ENCODE measurements at places on chromosomes 1 and 21. TPM values are rescaled to one million over a fixed set of nuclear protein-coding genes. Genes with fewer than 3 reads are reported as not detected.

CR1L gene
- 0.37 TPM for total RNA-seq

GPR25 gene
- total RNA-seq: not detected

KCNE1 gene
- 0.28 TPM for total RNA-seq

CAPN8 gene
- total RNA-seq: not detected

SPRR2F gene
- total RNA-seq: not detected

COL6A1 gene
- total RNA-seq: 193 TPM

ACTA1 gene
- 48.5 TPM for total RNA-seq

LCK gene
- 37.0 TPM for total RNA-seq

LCE2A gene
- total RNA-seq: not detected

CHD5 gene
- total RNA-seq: 0.99 TPM

JTB gene
- 85.4 TPM for total RNA-seq

PLA2G2D gene
- total RNA-seq: not detected

HAO2 gene
- 0.61 TPM for total RNA-seq

UBE2U gene
- total RNA-seq: not detected

DNA sequence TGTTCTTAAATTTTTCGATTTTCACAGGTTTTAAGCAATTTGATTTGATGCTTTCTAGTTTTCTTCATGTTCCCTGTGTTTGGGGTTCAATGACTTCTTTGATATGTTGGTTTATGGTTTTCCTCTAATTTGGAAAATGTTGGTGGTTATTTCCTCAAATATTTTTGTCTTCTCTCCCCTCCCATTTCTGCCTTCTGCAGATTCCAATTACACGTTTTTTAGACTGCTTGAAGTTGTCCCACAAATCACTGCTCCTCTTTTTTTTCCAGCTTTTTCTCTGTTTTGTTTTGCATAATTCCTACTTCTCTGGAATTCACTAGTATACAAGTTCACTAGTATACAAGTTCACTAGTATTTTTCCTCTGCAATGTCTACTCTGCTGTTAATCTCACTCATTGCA lies 61.3 kb downstream of the FAF1 start:
- DNase-seq: no peak

- DNase-seq: peak; percentile 57
Observed at GRCh38 chr1:38028105-38028591, 15.6 kb downstream of the UTP11 start.

- no peak for DNase-seq
Observed at GRCh38 chr1:43321331-43321891, 16.2 kb upstream of the MPL start.

DNA sequence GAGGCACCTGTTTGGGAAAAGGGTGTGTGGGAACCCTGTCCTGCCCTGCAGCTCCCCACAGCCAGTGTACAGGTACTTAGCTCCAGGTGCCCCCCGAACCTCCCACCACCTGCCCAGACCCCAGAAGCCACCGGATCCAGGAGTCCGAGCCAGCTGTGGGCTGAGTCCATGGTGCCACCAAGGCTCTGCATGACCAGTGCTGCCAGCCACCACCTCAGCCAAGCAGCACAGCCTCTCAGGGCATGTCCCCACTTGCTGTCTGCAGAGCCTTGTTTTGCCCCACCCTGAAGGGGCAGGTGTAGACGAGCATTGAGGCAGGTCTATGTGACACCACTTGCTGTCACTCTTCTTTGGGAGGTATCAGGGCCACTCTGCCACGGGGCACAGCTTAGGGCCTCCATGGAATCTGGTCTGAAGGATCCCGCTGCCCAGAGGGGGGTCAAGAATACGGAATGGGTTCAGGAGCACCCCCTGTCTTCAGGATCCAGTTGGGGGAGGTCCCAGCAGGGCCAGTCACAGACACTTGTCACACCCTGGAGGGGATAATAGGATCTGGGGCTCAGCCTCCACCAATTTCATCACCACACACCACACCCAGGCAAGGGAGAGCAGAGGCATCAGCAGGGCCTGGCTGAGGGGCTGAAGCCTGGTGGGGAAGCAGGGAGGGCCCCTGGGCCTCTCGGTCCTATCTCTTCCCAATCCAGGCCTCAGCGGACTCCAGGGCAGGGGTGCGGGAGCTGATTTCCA lies 27.7 kb downstream of the ARHGEF19 start:
- no peak for DNase-seq

GRCh38 chr1:202692959-202693555 lies 17.2 kb downstream of the SYT2 start:
- DNase-seq: peak; percentile 76

GRCh38 chr1:54609301-54609921 lies 13.9 kb downstream of the FAM151A start:
- no peak for DNase-seq

GRCh38 chr1:41898191-41898713 lies 20.5 kb downstream of the HIVEP3 start:
- DNase-seq: no peak

DNA sequence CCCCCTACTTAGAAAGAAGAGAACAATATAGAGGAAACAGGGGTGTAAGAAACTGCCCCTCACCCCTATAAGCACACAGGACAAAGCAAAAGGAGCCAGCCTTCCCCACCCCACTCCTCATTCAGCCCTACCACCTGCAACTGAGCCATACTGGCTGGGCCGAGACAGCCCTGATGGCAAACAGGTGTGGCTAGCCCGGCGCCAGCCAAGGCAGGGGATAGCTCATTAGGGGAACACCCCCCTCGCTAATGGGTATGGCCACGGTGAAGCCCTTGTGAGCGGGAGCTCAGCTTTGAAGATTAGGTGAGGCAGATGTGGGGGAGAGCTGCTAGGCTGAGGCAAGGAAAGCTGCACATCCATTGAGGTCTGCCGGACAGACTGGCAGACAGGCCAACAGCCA lies 65.5 kb downstream of the ERI3 start:
- DNase-seq: no peak

- DNase-seq: no peak
Observed at GRCh38 chr1:24384251-24385090, 29.1 kb downstream of the STPG1 start.

- DNase-seq: no peak
Observed at GRCh38 chr21:45742247-45742646, 98.7 kb downstream of the PCBP3 start.

- no peak for DNase-seq
Observed at GRCh38 chr1:204819495-204819894, 51.2 kb upstream of the NFASC start.

GRCh38 chr1:107669996-107670395 lies 295.0 kb downstream of the VAV3 start:
- no peak for DNase-seq

- no peak for DNase-seq
Observed at GRCh38 chr1:61093525-61094137, 11.3 kb downstream of the NFIA start.

GRCh38 chr1:185104083-185104482 lies 52.7 kb downstream of the TRMT1L start:
- no peak for DNase-seq

- DNase-seq: no peak
Observed at GRCh38 chr1:166698771-166699170, 140.5 kb upstream of the POGK start.

GRCh38 chr1:221809091-221810029 lies 67.5 kb upstream of the DUSP10 start:
- no peak for DNase-seq

DNA sequence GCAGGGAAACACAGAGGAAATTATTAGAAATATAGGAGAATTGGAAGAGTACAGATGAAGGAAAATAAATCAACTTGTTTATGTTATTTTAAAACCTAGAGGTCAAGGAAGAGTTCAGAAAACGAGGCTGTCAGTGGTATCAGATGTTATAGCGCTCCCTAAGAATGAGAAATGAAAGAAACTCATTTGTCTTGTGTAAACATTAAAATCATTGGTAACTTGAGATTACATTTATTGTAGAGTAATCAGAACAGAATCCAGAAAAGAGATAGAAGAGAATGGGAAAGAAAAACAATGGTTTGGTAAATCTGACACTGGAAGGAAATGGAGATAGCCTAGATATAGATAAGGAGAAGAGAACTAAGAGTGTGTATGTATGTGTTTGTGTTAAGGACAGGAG lies 106.4 kb downstream of the ATF6 start:
- no peak for DNase-seq

DNA sequence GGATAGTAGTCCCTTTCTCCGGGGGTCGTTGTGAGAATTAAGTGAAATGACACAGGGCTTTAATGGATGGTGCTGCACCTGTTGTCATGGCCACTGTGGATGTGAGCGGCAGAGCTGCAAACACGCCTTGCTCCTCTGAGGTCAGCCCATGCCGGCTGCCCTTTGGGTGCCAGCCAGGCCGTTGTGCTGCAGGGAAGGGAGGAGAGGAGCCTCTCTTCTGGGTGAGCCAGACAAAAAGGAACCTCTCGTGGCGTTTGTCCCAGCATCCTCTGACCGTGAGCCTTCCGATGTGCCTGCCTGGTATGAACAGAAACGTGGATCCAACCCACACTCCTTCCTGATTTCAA lies 383.0 kb upstream of the VAMP3 start:
- peak; percentile 12 for DNase-seq

GRCh38 chr21:24272521-24272938 lies 1334.8 kb downstream of the MRPL39 start:
- no peak for DNase-seq

DNA sequence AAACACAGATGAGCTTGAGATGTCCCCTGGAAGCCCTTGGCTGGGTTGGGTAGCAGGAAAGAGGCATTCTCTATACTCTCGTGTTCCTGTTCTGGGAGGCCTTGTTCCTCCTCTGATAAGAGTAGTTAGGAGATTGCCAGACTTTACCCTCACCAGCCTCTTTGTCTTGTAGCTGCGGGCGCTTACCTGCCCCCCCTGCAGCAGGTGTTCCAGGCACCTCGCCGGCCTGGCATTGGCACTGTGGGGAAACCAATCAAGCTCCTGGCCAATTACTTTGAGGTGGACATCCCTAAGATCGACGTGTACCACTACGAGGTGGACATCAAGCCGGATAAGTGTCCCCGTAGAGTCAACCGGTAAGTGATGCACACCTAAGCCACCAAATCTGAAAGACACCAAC lies 5.2 kb downstream of the AGO1 start:
- DNase-seq: no peak

DNA sequence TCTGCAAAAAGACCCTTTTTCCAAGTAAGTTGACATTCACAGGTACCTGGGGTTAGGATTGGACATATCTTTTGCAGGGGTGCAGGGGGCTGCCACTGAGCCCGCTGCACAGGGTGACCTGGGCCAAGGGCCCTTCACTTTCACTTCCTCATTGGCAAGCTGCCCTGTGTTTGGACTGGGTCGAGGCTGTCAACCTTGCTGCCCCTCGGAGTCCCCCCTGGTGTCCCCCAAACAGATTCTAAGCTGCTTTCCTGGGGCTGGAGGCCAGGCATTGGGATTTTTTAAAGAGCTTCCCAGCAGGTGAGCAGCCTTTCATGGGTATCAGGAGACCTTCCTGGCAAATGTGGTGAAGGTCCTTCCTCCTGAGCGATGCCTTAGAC lies 7.9 kb upstream of the UMODL1 start:
- no peak for DNase-seq

- no peak for DNase-seq
Observed at GRCh38 chr1:32632829-32633228, 17.5 kb downstream of the ZBTB8OS start.

- DNase-seq: no peak
Observed at GRCh38 chr1:174880171-174880570, 119.6 kb upstream of the CACYBP start.

DNA sequence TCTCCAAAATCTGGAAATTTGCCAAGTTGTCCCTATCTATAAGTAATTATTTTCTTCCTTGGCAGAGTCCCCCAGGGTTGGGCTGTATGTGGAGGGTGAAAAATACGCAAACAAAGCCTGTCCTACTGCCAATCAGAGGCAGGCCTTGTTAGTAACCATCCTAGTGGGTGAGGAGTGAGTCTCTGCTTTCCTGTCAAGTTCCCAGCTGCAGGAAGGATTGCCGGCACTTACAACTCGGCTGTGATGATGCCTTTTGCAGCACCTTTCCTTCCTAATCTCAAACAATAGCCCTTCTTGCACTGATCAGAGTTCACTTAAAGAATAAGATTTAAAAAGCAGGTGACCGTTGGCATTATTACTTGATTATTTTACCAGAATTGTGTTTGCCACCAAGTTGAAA lies 31.3 kb upstream of the FGGY start:
- DNase-seq: no peak

DNA sequence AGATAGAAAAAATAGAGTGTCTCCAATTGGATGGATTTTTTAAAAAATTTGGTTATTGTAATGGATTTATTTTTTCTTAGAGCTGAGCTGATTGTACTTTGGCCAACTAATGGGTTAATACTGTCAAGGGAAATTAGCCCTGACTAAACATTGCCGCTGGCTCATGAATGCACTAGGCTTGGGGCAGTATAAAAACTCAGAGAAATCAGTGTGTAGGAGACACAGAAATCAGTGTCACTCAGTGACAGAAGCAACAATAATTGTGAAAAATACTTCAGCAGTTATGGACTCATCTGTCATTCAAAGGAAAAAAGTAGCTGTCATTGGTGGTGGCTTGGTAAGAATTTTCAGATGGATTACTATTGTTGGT lies at the start of gene KMO:
KMO (plus strand) TSS at position 217 of the 370 bp plus-strand sequence; CDS start at position 284, 67 bp downstream.
- DNase-seq: no peak

- DNase-seq: peak; percentile 55
Observed at GRCh38 chr1:215083383-215083961, 935 bp downstream of the KCNK2 start.

DNA sequence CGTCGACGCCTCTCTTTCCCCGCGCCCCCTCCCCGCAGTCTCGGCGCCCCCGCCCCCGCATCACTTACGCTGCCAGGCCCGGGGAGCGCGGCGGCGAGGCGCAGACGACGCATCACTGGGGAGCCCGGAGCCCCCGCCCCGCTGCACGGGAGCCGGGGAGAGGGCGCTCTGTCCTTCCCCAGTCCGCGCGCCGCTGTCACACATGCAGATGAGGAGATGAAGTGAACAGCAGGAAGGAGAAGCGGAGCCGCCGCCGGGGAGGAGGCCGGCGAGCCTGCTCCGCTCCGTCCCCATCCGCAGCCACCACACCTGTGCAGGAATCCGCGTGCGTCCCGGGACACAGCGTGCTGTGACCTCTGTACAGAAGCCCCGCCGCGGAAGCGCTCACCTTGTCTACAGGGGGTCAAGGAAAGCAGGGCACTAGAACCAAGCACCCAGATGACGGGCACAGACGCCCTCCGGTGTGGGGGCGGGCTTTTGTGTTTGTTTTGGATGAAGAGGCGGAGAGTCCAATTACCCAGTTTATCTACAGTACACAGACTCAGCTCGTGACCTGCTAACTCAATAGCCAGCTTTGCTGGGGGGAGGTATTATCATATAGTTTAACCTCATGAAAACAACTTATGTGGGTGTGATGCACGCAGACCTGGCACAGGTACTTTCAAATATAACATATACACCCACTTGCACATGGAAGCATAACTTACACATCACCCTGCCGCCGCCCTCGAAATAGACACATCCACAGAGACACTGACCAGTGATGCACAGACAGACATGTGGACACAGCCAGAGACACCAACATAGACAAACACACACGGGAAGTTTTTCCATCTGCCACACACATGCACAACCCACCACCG lies 12.4 kb downstream of the KLHDC8A start:
- DNase-seq: no peak

GRCh38 chr1:150409504-150410362 lies 45.8 kb downstream of the RPRD2 start:
- no peak for DNase-seq

DNA sequence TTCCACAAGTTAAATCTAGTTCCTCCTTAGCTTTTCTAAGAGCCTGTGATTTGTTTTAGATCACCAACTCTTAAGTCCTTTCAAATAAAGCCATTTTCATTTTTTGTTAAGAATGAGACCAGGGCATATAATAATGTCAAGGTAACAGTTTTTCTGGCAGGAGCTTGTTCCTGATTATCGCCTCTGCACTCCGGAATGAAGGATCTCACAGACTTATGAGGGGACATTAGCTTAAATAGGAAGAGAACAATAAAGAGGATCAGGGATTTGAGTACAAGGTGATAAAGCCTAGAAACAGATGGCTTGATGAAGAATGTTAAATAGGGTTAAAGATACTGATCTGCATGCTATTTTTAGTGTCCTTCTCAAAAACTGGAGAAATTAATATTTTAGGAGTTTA lies 13.6 kb upstream of the OTUD7B start:
- no peak for DNase-seq

All from H9 (cell line).